ENCODE measurements at places on chromosomes 4 and X. TPM values are rescaled to one million over a fixed set of nuclear protein-coding genes. Genes with fewer than 3 reads are reported as not detected.

Gene KLHL15
- 10.3 TPM for total RNA-seq

Gene KIAA1210
- not detected for total RNA-seq

Gene CTAG1A
- not detected for total RNA-seq

GRCh38 chr4:56307423-56307822 lies 79.9 kb downstream of the AASDH start:
- no peak for DNase-seq

- DNase-seq, result no peak
Observed at GRCh38 chrX:40127052-40127451, 29.3 kb upstream of the BCOR start.

DNA sequence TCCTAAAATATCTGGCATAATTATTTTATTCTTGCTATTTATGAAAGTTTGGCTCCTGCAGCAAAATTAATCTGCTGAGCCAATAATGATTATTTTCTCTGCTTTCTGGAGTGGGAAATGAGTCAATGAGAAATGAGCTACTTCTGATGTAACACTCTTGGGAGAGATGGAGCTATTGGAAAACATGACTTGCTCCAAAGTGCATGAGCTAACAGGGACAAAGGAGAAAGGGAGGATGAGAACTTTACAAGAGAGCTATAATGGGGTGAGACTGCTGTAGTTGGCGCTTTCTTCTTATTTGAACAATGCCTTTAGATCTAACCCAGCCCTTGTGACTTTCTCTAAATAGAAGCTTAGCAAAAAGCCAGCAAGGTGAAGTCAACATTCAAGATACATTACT lies 615.1 kb downstream of the ANKRD50 start:
- no peak for DNase-seq

- DNase-seq, result no peak
Observed at GRCh38 chr4:155545456-155545855, 121.2 kb upstream of the GUCY1A1 start.

GRCh38 chr4:168836490-168836889 lies 173.6 kb downstream of the CBR4 start:
- no peak for DNase-seq

DNA sequence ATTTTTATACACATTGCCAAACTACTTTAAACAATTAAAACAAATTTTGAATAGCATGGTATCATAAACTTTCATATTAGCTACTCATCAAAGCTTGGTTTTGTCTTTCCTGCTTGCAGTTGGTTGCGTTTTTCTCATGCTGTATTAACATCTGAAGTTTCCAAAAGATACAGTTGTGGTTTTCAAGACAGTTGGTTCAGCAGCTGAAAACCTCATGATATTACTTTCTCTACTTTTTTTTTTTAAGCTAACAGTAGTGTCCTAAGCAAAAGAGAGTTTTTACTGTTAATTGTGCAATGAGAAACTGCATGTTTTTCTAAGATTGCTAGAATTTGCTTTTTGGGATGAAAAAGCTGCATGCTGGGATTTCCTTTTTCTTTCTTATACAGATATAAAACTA lies 15.2 kb downstream of the RUFY3 start:
- DNase-seq, result no peak

Data from K562 (cell line).